Gastroesophageal sphincter (tissue), 4 donors: ENCODE measurements at places on chromosomes 7 and 10.

GRCh38 chr10:120950051-120950561, 98.9 kb downstream of the WDR11 start:
- ATAC-seq = no peak

GRCh38 chr7:98250789-98251188, 1.2 kb downstream of the TECPR1 start:
- ATAC-seq = no peak

DNA sequence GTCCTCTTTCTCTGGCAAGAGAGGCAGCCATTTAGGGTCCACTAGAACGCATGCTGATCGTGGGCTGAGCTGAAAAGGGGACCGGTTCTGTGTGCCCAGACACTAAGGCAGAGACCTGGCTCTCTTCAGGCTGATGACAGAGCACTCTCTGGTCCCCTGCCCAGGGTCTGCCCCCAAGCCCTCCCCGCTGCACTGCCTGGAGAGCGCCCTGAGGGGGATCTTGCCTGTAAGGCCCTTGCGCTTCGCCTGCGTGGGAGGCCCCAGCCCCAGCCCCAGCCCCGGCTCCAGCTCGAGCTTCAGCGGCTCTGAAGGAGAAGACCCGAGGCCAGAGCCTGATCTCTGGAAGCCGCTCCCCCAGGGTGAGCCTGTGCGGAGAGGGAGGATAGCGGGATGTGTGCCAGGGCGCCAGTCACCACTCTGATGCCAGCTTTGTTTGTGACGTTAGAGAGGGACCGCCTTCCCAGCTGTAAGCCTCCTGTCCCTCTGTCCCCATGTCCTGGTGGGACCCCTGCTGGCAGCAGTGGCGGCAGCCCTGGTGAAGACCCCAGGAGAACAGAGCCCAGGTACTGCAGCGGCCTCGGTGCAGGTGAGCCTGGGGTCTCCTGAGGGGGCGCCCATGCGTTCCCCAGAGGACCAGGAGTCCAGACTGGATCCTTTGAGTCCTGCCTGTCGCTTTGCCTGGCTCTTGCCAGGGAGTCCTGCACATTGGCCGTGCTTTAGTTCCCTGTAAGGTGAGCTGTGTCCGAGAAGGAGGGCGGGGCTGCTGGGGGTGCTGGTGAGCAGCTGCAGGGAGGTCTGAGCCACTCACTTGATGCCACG, 43.2 kb downstream of the ZNF467 start:
- ATAC-seq = no peak

GRCh38 chr7:131504157-131504899, 52.1 kb downstream of the PODXL start:
- ATAC-seq = no peak

GRCh38 chr7:116342125-116342524, 131.8 kb downstream of the TES start:
- ATAC-seq = no peak

GRCh38 chr10:110900983-110901382, 18.0 kb downstream of the BBIP1 start:
- no peak for ATAC-seq
